ENCODE measurements at places on chromosomes 13 and 19.

GRCh38 chr13:33479105-33479504 is 193.6 kb upstream of the STARD13 start:
- DNase-seq = no peak

GRCh38 chr13:49494645-49495044 is 1.1 kb upstream of the PHF11 start:
- DNase-seq = no peak

DNA sequence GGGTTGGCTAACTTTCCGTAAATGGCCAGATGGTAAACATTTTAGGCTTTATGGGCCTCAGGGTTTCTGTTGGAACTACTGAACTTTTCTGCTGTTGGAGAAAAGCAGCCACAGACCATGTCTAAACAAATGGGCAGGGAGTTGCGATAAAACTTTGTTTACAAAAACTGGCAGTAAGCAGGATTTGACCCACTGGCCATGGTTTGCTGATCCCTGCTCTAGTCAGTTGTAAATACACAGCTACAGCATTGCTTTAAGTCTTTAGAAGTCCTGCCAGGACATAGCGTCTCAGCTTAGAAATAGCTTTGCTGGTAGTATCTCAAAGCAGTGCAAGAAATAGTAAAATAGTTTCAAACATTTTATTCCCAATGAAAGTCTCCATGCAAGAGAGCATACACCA is 88.4 kb downstream of the NALCN start:
- no peak for DNase-seq

GRCh38 chr13:99741960-99742359 is 229.6 kb downstream of the ZIC5 start:
- no peak for DNase-seq

DNA sequence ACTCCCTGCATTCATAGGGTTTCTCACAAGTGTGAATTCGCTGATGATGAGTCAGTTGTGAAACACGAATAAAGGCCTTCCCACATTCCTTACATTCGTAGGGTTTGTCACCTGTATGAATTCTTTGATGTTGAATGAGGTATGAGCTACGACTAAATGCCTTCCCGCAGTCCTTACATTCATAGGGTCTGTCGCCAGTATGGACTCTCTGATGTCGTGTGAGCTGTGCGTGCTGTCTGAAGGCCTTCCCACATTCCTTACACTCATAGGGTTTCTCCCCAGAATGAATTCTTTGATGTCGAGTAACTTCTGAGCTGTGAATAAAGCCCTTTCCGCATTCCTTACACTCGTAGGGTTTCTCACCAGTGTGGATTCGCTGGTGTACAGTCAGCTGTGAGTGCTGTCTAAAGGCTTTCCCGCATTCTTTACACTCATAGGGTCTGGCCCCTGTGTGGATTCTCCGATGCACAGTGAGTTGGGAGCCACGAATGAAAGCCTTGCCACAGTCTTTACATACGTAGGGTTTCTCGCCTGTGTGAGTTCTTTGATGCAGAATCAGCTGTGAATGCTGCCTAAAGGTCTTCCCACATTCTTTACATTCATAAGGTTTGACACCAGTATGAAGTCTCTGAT is 30.5 kb upstream of the COX7A1 start:
- no peak for DNase-seq

- no peak for DNase-seq
These were observed 1.8 kb downstream of the HMGB1 start for GRCh38 chr13:30463787-30464495.

DNA sequence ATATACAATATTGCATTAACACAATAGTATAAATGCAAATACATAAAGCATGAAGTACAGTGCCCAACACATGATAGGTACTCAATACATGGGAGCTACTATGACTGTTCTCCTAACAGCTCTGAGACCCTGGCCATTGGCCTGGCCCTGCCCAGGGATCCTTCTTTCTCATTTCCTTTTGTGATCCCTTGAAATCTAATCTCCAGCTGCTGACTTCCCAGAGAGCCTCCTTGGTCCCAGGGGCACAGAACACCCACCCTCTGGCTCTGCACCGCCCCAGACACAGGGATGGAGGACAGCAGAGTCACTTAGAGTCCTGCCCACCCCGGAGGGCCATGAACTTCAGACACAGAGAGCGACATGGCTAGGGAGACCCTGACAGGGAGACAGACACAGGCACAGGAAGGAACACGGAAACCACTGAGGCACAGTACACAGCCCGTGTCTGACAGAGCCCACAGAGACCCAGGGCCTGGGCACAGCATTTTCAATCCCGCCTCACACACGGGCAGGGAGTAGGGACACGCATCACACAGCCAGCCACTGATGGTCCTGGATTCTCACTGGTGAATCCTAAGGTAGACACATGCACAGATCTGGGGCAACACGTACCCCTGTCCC is 4.2 kb upstream of the SYCN start:
- no peak for DNase-seq

DNA sequence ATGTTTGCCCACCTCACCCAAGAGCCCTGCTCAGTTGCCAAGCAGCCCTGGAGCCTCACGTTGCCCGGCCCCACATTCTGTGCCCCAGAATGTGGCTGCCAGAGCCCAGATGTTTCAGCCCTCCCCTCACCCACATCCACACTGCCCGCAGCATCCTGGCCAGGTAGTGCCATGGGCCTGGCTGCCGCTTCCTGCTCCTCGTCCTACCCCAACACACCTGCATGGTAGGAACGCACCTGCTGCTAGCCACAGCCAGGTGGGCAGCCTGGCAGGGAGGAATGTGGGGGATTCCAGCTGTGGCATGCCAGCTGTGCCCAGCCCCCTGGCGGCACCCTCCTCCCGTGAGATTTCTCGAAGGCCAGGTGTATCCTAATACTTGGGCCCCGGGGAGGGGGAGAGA is 7.5 kb upstream of the NFIX start:
- DNase-seq = no peak

- DNase-seq = no peak
These were observed 31.4 kb downstream of the ELF1 start for GRCh38 chr13:40987606-40988280.

DNA sequence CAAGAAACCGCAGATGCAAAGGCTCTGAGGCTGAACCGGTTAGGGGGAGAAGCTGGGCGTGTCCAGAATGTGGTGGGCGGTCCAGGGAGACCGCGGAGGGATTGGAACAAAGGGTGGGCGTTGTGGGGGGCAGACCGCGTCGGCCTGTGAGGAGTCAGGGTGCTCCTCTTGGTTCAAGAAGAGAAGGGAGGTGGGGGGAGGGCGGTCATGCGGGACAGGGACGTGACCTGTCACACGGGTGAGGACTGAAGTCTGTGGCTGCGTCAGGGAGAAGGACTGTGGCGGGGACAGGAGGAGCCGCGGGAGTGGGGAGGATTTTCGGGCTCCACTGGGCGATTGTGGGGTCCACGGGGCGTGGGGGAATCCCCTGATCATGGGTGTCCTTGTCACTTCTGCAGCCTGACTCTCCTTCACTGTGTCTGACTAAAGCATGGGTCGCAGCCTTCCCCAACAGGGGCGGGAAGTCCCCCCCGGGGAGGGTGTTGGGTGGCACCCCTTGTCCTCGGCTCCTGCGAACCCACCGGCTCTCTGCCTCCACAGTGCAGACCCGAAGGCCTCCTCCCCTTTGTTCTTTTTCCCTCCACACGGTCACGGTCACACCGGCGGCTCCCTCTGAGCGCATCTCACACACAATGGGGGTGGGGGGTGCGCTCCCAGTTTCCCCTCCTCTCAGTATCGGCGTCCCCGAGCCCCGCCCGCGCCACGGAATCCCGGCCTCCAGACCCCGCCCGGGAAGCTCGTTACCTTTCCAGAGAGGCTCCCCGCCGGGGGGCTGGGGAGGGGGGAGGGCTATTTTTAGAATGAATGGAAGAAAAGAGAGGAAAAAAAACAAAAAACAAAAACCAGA is 16.4 kb upstream of the KCNN1 start:
- no peak for DNase-seq

GRCh38 chr13:72530471-72530870 is 197.0 kb downstream of the MZT1 start:
- no peak for DNase-seq

DNA sequence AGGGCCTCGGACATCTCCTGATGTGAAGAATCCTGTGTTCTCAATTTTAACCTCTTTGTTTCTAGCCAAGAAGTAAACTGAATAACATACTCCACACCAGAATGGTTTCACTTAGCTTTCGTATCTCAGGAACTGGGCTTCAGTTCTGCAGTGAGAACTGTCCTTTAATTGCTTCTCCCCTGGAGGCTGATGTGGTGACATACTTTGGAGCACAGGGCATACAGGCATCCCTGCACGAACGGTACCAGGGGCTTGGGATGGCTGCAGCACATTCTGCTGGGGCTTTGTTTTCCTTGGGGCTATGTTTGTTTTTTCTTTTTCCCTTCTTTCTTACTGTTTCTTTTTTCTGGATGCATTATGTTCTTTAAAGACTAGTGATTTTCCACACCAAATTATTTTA is 230.5 kb downstream of the TM9SF2 start:
- no peak for DNase-seq

DNA sequence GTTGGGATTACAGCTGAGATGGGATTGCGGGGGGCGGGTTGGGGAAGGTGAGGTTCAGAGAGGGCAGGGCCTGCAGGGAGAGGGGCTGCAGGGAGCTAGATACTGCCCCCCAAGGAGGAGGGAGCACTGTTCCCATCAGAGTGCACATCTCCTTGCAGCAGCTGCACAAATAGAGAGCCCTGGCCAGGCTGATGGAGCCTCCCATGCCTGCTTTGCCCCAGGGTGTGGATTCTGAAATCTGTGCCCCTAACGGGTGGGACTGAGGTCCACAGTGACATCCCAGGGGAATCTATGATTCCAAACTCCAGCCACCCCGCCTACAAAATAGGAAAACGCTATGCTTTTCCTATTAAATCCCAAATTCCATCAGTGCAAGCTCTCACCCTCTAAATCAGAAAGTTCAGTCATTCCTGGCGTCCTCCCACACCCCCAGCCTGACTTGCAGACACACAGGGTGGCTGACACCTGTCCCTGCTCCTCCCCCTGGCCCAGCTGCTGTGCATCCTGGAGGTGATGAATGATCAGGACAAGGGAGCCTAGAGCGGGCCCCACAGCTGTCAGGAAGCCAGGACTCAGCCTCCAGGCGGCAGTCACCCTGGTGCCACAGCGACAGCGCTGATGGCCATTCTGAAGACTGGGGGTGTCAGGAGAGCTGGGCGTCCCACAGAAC is 6.3 kb upstream of the CEACAM21 start:
- DNase-seq = no peak

- no peak for DNase-seq
These were observed 265.0 kb downstream of the RBM26 start for GRCh38 chr13:79141082-79141481.

DNA sequence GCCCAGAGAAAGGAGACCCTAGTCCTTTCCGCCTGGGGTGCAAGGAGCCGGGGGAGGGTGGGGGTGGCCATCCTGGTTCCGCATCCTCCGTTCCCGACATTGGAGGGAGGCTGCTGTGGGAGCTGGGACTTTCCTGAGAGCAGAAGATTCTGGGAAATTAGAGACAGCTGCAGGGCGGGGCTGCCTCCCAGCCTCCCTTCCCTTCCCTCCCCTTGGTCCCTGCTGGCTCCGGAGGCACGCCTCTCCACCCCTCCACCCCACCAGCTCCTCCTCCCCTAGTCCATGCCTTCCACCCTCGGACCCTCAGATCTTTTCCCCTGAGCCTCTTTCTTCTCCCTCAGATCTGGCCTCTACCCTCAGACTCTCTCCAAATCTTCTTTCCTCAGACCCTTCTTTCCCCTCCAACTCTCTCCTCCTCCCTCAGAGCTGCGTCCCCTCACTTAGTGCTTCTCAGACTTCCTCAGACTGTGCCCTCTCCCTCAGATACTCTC is 3.1 kb upstream of the BCL3 start:
- no peak for DNase-seq

GRCh38 chr13:35139591-35139990 is 197.5 kb downstream of the NBEA start:
- DNase-seq = no peak

- DNase-seq = no peak
These were observed at the start of gene ZNF69 for GRCh38 chr19:11887611-11888531. Gene ZNF69, plus strand, starts transcription at chr19:11887782. Its CDS starts 142 bp downstream, at chr19:11887924.

DNA sequence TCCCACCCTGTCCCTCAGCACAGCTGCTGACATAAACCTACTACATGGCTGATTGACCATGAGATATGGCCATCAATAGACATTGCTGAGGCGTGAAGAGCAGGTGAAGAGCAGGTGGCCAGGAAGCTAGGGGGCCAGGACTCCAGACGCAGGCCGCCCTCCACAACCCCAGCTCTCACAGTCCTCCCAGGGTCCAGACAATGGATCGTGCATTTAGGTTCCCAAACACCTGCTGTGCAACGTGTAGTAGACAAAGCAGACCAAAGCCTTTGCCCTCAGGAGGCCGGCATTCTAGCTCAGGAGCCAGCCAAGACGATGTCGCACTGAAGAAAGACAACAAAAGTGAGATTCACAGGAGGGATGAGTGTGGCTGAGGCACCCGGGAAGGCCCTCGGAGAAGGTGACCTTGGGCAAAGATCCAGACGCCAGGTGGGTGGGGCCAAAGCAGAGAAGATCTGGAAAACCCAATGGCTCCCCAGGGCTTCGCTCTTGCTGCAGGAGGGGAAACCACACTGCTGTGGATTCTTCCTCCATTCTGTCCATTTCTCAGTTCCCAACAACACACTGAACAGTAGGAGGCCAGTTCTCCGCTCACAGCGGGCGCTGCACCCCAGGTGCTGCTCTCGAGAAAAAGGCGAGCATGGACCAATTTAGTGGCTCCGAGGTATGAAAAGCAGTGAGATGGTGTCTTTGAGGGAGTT is 1.4 kb downstream of the FFAR1 start:
- DNase-seq = no peak

- no peak for DNase-seq
These were observed 1.6 kb downstream of the MISP3 start for GRCh38 chr19:14073925-14074838.

DNA sequence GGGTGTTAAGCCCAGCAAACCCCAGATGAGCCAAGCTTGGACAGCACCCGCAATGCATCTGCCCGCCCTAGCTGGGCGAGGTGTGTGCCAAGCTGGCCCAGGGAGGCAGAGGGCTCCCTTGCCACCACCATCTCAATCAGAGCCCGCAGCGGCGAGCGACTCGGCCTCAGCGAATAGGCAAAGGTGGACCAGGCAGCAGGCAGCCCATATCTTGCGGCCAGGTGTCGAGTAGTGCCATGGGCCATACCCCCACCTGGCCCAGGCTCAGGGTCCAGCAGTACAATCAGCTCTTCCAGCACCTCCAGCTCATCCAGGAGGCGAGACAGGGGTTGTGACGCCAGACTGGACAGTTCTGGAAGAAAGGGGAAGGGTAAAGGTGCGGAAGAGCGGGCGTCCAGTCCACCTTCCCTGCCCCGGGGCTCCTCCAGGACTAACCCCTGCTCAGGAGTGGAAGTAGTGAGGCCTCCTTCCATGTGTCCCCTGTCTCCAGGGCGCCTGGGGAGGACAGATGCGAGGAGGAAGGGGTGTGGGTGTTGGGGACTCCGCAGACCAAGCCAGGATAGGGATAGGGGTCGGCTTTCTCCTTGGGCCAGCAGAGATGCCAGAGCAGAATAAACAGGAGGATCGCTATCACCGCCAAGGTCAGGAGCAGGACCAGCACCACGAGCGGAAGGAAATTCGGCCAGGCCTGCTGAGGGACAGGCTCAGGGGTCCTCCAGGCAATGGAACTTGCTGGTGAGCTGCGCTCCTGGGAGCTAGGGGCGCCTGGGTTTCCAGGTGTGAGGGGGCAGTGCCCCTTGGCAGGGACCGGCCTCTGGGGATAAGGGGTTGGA is 2.8 kb downstream of the IGFLR1 start:
- DNase-seq = no peak

Data from NCI-H187 treated with DMSO at 0.1 percent for 48 hours (cell line).